ENCODE measurements at places on chromosomes 2 and 18.

DNA sequence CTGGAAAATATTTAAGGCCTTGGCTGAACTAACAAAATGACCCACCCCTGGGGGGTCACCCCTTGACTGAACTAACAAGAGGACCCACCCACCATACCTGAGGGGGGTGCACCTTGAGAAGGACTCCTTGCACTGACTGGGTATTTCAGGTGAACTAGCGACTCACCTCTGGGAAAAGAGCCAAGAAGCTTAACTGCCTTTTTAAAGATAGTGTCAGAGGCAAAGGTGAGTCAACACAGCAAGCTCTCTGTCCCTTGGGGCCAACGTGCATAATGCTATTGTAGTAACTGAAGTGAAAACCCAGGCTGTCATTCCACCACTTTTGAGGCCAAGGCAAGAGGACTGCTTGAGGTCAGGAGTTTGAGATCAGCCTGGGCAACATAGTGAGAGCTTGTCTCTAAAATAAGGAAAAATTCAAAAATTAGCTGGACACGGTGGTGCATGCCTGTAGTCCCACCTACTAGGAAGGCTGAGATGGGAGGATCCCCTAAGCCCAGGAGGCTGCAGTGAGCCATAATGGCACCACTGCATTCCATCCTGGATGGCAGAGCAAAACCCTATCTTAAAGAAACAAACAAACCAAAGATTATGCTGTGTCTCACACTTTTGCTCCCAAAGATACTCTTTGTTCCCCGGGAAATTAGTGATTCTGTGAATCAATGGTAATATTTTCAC lies 36.4 kb upstream of the ZCCHC2 start:
- no peak for DNase-seq

DNA sequence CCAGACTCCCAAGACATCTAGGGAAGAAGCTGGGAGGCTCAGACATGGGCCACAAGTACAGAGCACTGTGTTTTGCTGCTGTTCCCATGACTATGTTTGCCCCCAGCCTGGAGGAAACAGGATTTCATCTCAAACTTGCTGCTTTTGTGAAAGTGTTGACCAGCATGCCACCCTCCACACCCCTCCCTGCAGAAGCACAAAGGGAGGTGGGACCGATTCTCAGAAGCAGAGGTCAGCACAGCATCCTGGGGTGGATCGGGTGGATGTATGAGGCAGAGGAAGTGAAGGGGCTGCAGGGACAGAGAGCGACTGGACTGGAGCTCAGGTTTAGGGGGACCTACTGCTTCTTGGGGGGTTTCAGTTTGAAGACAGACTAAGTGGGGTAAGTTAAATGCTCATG lies 209.2 kb downstream of the ZNF516 start:
- DNase-seq: no peak

DNA sequence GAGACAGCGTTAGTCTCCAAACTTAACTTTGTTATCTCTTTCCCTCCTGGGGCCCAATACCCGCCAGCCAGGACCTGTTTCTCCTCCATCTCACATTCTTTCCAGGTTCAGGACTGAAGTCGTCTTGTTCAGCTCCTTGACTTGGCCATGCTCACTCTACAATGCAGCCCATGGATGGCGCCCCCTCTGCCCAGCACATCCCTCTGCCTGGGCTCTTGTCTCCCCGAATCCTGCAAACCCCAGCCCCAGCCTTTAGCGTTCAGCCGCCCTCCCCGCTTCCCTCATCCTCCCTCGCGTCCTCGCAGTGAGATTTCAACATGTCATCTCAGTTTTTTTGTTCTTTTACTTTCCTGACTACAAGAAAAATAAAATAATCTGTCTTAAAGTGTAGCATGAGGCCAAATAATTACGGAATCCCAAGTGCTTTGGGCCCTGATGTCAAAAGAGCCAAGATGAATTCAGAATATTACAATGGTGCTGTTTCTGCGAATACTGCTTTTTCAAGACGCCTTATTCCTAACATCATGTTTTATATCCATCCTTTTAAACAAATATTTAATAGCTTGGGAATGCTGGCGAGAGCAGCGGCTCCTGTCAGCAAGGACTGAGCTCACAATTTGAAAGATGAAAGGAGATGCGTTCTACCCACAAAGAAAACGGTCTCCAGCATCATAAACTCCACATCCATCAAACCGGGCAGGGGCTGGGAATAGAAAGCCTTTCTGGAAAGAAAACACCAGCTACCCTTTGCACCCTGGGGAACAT lies 1.0 kb downstream of the FAM178B start:
- peak; percentile 9 for DNase-seq

DNA sequence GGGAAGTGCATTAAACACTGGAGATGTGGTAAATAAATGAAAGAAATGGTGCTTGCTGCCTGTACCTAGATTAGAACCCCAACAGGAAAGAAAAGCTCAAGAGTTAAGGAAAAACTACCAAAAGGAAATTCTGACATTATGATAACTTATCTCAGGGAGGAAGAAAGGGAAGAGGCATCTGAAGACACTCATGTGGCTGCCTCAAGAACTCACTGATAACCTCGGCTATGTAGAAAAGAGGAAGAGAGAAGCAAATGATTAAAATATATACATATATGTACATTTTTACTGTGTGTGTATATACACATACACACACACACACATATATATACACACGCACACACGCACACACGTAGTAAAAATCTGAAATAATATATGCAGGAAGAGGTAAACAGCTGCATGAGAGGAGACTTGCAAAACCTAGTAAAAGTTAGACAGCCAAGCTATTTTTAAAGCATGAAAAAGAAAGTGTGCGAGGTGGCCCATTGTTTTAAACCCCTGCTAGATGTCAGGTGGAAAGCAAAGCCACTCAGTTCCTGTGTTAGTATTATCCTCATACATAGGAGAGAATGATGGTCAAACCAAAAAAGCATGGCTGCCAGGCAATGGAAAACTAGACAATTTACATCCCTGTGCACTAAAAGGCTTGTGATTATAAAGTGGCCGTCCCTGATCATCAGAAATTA lies 483.0 kb upstream of the NRP2 start:
- DNase-seq: no peak

All from GM13976 (cell line).